H1 (cell line): ENCODE measurements at places on chromosomes 3 and 15.

GRCh38 chr3:170709046-170709445 is 123.2 kb upstream of the SLC7A14 start:
- H3K4me1 ChIP-seq = no peaks in the 10 kb centered on the region
- no peak overlapping the region for H3K4me3 ChIP-seq
- no peak overlapping the region for H3K27ac ChIP-seq
- H3K27me3 ChIP-seq = no peaks in the 10 kb centered on the region

GRCh38 chr3:1251282-1252060 is 158.6 kb downstream of the CNTN6 start:
- no peaks in the 10 kb centered on the region for H3K4me1 ChIP-seq
- no peak overlapping the region for H3K27ac ChIP-seq
- H3K36me3 ChIP-seq = no peaks in the 10 kb centered on the region
- no peak overlapping the region for H3K4me3 ChIP-seq

- peaks cover 13% of the 10 kb centered on the region for H3K4me1 ChIP-seq
- peak; percentile 66 for DNase-seq
- no peaks in the 10 kb centered on the region for H3K36me3 ChIP-seq
- no peak overlapping the region for H3K4me3 ChIP-seq
- H3K27me3 ChIP-seq = peaks cover 4% of the 10 kb centered on the region
- no peak overlapping the region for H3K27ac ChIP-seq
Observed at GRCh38 chr15:67039384-67040075, 25.9 kb upstream of the SMAD3 start.

GRCh38 chr15:63514531-63514943 is 10.1 kb downstream of the USP3 start:
- DNase-seq = no peak
- H3K27ac ChIP-seq = no peak overlapping the region
- no peaks in the 10 kb centered on the region for H3K4me1 ChIP-seq
- H3K4me3 ChIP-seq = no peak overlapping the region
- H3K36me3 ChIP-seq = no peaks in the 10 kb centered on the region

- peaks cover 4% of the 10 kb centered on the region; the same call in 1 of the 2 replicates for H3K27me3 ChIP-seq
- no peaks in the 10 kb centered on the region for H3K36me3 ChIP-seq
- no peak overlapping the region for H3K27ac ChIP-seq
- no peak overlapping the region for H3K4me3 ChIP-seq
Observed at GRCh38 chr3:46498916-46499519, 1.2 kb downstream of the RTP3 start.
